NCI-H1436 treated with DMSO at 0.1 percent for 48 hours (cell line): ENCODE measurements at places on chromosomes 13 and 19.

GRCh38 chr19:4088975-4089374, 22.3 kb upstream of the ZBTB7A start:
- no peak for DNase-seq

- DNase-seq, result no peak
These were observed 319.2 kb upstream of the PCDH9 start for GRCh38 chr13:67549331-67549730.

DNA sequence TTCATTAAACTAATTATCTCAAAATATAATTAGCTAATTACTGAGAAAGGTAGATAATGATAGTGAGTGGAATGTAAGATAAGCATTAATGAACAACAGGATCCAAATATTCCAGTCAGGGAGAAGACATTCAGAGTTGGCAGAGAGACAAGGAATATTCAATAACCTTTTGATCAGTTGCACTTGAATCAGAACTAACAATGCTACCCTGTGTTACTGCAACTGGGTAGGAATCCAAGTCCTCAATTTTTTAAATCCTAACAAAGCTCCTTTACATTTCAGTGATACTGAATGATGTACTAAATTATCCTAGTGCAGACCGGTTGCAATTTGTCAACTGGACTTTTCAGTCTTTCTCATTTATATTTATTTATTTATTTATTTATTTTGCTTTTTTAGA, 107.1 kb upstream of the MIR17HG start:
- DNase-seq, result no peak

GRCh38 chr13:78426183-78426582, 177.2 kb downstream of the POU4F1 start:
- DNase-seq, result no peak

DNA sequence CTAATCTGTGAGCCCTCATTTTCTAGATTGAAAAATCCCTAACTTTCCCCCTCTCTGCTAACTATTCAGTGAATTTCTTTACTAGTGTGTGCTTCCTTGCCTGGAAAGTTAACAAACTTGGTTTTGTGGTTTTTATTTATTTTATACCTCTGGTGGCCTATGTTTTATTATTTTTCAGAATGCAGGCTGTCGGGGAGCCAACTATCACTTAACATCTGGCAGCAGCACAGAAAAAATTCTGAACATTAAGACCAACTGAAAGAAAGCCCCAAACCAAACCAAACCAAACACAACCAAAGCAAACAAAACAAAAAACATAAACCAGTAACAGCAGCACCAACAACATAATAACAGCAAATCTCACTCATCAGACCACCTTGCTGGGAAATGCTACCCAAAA, 109.0 kb upstream of the KL start:
- DNase-seq, result no peak

- DNase-seq, result no peak
These were observed 5.7 kb upstream of the NUP58 start for GRCh38 chr13:25295701-25296100.

DNA sequence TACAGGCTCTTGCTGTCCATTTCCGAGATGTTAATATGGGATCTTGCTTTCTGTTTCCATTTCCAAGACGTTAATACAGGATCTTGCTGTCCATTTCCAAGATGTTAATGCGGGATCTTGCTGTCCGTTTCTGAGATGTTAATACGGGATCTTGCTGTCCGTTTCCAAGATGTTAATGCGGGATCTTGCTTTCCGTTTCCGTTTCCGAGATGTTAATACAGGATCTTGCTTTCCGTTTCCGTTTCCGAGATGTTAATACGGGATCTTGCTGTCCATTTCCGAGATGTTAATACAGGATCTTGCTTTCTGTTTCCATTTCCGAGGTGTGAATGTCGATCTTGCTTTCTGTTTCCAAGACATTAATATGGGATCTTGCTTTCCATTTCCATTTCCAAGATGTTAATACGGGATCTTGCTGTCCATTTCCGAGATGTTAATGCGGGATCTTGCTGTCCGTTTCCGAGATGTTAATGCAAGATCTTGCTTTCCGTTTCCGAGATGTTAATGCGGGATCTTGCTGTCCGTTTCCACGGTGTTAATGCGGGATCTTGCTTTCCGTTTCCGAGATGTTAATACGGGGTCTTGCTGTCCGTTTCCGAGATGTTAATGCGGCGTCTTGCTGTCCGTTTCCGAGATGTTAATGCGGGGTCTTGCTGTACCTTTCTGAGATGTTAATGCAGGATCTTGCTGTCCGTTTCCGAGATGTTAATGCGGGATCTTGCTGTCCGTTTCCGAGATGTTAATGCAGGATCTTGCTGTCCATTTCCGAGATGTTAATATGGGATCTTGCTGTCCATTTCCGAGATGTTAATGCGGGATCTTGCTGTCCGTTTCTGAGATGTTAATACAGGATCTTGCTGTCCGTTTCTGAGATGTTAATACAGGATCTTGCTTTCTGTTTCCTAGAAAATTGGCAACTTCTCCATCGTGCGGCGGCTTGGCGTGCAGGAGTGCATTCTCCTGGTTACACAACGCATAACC, 38.3 kb downstream of the PEX11G start:
- DNase-seq, result no peak
